ENCODE measurements at places on chromosomes 2 and 18.

DNA sequence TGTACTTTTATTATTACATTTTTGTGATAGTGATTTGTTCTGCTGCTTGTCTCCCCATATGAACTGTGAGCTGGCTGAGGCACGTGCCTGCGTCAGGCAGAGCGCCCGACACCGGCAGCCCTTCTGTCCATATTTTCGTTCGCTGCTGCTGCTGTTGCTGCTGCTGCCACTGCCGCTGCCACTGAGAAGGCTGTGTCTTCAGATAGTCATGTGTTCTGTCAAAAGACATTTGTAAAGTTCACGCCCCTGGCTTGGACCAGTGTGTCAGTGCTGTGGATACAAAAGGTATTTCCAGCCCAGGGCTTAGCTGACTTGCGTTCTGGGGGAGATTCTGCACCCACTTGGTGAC, 47.0 kb downstream of the TWIST2 start:
- peak; percentile 75 for DNase-seq

DNA sequence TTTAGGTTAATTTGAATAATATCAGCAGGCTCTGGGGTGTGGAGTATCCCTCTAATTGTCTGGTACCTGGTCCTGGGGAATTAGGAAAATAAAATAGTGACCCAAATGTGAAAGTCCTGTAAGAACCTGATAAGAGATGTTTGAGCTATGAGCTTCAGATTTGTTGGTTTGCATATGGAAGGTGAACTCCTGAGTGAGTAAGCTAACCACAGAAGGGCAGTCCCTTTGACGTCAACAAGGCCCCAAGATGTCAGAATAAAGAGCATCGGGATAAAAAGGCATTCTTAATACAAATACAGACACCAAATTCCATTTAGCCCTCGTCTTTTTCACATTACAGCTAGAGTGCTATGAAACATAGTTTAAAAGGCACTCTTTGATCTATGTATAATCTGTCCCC, 1366.3 kb upstream of the TMEFF2 start:
- no peak for DNase-seq

DNA sequence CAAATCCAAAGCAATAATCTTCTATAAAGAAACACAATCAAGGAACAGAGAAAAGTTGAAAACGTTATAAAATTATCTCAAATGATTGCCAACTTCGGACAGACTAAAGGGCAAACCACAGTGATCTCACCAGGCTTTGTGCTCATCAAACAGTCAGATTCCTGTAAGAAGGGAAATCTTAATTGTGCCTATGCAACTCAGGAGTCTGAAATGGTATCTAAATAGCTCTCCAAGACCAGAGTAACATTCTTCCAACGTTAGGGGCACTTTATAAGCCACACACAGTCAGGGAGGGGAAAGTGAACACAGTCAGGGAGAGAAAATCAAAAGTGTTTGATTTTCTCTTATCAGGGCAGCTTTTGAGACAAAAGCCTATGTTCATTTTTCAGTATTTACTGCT, 29.4 kb downstream of the PLEKHM3 start:
- DNase-seq: no peak

DNA sequence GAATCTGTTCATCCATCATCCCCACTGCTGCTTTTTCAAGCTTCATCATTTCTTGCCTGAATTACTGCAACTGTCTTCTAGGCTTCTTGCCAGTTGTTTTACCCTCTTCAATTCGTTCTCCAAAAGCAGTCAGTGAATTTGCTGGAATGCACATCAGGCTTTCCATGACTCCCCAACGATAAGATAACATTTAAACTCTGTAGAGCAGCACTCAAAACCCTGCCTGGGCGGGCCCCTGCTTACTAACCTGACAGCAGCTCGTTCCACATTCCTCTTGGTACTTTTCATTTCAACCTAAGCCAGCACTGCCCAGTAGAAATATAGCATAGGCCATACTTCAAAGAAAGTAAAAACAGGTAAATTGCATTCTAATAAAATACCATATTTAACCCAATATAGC, 342.9 kb downstream of the SUCLG1 start:
- DNase-seq: no peak

- peak; percentile 60 for DNase-seq
Measured at GRCh38 chr2:205680067-205680466, 2.2 kb upstream of the NRP2 start.

GRCh38 chr18:80193701-80194100, 53.6 kb downstream of the PARD6G start:
- no peak for DNase-seq

All from NCI-H1694 treated with DMSO at 0.1 percent for 48 hours (cell line).